ENCODE measurements at places on chromosomes 6 and 20.

- peak; percentile 21 for DNase-seq
These were observed 64.9 kb downstream of the MAP3K4 start for GRCh38 chr6:161056451-161056850.

DNA sequence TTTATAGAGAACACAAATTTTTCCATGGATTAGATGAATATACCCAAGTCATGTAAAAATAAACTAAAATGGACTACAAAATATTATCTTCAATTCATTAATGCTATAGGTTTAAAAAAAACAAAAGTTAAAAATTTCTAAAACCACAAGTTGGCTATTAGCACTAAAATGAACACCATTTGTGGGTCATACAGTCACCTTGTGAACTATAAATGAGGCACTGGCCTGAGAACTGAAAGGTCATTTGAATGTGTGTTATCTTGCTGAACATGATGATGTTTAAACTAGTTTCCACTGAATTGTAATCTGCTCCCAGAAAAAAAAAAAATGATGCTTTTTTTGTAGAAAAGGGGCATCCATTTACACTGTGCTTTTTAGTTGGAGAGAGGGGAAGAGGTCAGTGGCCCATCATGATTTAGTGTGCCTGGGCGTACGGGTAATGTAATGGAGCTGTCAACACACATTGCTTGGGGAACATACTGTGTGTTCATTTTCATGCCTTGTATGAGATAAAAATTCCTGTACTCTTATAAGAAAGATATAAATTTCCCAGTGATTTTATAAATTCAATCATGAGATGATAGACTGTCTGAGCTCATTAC, 96.6 kb upstream of the FKBP1C start:
- no peak for DNase-seq

DNA sequence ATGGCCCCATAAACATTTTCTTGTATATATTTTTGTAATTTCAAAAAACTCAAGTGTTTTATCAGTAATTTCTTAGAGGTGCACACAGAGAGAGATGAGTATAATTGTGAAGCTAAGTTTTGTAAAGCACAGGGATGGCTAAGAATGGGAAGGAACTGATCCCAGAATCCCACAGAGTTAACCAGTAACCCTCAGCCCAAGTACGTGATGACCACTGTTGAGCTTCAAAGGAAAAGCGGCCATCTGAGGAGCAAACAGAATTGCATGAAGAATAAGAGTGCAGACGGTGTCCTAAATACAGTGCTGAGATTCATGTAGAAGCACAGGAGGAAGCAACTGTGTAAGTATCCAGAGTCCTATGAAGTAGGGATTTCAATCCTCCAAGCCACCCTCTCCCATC, 28.1 kb upstream of the HLA-C start:
- no peak for DNase-seq

GRCh38 chr6:11230158-11231107, 2.0 kb downstream of the NEDD9 start:
- DNase-seq: peak; percentile 26

GRCh38 chr6:5231289-5231688, 29.5 kb downstream of the LYRM4 start:
- DNase-seq: no peak

DNA sequence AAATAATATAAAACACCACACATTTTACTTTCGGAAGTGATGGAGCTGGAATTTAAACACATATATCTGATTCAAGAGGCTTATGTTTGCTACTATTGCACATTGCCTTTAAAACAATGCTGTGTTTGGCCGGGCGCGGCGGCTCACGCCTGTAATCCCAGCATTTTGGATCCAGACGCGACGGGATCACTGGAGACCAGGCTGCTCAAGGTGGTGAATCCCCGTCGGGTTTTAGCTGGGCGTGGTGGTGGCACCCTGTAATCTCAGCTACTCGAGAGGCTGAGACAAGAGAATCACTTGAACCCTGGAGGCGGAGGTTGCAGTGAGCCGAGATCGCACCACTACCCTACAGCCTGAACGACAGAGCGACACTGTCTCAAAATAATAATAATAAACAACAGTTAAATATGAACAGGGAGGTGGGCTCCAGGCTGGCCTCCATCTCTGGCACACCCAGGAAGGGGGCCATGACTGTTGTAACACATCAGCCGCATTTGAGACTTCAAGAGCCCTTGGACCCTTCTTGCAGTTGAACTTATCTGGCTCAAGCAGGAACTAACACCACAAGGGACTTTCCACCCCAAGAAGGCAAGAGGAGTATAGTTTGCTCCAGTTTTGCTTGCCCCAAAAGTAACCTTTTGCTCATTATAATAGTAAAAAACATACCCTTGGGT, 127.1 kb upstream of the ZNF184 start:
- DNase-seq: peak; percentile 48

DNA sequence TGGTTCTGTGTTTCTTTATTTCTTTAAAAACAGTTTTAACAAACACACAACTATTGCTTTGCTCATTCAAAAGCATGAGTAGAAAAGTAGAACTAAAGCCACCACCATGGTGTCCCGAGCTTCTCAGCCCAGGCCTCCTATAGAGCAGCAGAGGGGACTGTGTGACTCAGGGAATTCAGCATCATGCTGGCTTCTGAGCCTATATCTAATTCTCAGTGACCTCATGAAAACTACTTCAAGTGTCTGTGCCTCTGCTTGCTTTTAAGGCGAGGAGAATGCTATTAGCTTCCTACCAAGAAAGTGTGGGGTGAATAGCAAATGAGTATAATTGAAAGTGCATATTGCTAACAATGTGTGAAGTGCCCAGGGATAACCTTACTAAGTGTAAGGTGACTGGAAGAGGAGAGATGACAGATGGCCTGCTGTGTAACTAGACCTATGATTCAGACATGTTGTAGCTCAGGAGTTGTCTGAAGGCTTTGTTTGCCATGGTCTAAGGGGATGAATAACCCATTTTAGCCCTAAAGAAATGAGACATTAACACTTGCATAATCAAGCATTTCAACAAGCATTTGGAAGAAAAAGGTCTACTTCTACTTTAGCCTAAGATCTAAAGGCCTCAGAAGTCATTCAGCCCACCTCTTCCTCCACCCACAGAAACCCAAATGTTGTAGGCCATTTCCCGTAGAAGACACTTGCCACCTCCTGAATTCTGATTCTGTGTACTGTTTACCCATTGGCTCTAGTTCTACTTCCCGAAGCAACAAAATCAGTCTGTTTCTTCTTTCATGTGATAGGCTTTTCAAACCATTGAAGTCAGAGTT, 121.5 kb upstream of the ARG1 start:
- peak; percentile 4 for DNase-seq

- no peak for DNase-seq
These were observed 648 bp upstream of the RBBP8NL start for GRCh38 chr20:62428002-62428372.

DNA sequence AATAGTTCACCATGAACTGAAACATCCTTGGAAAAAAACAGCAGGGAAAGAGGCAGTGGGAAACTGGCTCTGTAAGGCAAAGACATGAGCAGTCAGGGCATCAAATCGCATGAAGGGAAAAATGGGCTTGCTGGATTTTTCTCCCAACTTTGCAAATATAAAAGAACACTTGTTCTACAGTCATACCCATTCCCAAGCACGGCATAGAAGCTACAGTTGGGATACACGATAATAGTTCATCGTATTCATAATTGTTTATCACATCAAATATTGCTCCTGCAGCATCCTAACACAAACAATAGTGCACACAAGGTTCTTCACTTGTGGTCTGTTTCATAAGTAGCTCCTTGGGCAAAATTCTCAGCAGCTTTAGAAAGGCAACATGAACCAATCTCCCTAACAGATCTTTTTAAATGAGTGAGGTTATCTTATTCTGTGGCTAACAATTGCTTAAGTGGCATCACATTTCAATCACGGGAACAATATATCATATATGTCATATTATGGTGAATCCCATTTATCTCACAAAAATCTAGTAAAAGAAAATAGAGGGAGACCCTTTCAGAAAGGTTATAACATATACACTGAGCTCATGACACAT, 243.9 kb downstream of the PKHD1 start:
- no peak for DNase-seq

DNA sequence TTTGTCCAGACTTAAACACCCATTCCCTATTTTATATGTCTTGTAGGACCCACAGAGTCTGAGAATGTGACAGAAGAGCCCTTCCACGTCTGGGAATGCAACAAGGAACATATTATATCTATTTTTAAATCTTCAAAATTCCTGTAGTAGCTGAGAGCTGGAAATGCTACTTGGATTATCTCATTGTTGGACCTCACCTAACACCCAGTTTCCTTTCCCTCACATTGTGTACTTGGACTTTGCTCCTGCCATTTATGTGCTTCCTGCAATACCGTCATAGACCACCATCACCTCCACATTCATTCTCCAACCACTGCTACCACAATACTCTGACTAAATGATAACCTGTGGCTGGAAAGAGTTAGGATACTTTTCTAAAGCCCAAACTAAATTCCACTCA, 335.4 kb downstream of the COL12A1 start:
- no peak for DNase-seq

- DNase-seq: no peak
These were observed 57.2 kb downstream of the BCAS4 start for GRCh38 chr20:50852085-50852484.

GRCh38 chr20:1391640-1392442, 1.0 kb downstream of the FKBP1A start:
- peak; percentile 55 for DNase-seq

- DNase-seq: peak; percentile 47
These were observed 1.0 kb downstream of the LRP11 start for GRCh38 chr6:149862922-149863697.
